ENCODE measurements at places on chromosomes 4 and X. TPM values are rescaled to one million over a fixed set of nuclear protein-coding genes. Genes with fewer than 3 reads are reported as not detected.
A peak's percentile ranks its signal among the peaks of the same experiment; 100 is the strongest.

- DNase-seq, result no peak
Observed at GRCh38 chr4:182885738-182886077, 31.5 kb downstream of the DCTD start.

DNA sequence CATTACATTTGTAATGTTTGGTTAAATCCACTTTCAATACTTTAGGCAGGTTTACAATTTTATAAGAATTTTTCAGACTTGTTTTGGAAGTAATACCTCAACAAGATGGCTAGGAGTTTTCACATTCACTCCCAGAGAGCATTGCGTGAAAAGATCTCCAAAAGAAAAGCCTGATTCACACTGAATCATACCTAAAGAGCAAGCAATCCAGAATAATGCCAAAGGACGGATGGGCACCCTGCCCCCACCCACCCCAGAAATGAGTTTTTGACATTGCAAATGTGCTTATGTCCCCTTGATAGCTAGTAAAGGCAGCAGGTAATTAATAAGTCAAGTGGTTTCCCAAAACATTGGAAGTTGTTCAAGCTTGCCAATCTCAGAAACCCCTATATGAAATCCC is 557.7 kb upstream of the TENM3 start:
- DNase-seq, result no peak

- peak; percentile 14 for DNase-seq
Observed at GRCh38 chrX:19990151-19990555, 708 bp downstream of the BCLAF3 start.

DNA sequence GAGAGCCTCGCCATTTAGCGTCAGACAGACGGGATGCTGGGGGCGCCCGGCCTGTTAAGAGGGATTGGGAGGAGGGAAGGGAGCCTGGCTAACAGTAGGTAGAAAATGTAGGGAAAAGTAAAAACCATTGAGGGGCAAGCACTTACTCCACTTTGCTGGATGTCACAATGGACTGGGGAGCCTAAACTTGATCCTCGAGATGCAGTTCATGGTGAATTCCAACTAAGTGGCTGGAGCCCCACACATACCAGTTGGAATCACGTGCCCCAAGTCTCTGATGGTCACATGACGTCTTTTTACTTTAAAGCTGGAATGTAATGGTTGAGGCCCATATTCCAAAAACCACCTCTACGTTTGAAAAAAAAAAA is 1.5 kb downstream of the PLS3 start:
- DNase-seq, result no peak

DNA sequence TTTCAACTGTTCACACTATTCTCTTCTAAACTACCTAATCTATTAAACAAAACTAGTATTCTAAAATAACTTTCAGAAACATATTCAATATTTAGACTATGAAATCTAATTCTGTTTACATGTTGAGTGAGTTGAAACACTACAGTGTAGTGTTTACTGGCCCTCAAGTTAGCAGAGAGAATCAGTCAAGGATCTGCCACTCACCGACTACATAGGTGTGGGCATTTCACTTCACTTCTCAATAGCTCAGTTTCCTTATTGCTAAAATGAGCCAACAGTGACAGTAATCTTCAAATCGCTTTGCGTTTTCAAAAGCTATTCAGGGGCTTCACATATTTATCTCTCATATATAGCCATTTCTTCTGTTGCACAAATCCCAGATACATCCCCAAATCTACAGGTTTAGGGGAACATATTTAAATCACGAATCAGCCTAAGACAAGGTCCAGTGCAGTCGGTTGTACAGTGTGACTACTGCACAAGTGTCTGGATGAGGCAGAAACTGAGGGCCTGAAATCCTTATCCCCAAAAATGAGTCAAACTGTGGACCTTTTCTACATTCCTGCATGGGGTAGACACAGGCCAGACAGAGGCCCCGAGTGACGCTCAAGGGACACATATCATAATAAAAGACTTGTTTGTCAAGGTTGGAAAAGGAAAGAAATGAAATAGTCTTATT is 129.8 kb downstream of the PPP3CA start:
- DNase-seq, result no peak

DNA sequence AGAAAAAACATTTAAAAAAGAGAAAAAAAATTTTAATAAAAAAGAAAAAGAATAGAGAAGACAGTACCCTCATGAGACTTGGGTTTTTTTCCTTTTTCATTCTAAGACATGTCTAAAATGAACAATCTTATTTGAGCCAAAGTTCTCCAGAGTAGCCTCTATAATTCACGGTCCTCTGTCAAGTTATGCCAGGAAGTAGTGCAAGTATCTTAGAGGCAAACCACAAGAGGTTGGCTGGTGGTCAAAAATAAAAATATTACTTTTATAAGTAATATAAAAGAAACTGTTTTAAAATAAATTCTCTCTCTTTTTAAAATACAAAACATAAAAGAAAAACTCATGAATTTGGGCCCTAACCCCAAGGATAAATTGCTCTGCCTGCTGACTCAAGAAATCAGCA is 26.5 kb downstream of the HNRNPDL start:
- DNase-seq, result no peak

DNA sequence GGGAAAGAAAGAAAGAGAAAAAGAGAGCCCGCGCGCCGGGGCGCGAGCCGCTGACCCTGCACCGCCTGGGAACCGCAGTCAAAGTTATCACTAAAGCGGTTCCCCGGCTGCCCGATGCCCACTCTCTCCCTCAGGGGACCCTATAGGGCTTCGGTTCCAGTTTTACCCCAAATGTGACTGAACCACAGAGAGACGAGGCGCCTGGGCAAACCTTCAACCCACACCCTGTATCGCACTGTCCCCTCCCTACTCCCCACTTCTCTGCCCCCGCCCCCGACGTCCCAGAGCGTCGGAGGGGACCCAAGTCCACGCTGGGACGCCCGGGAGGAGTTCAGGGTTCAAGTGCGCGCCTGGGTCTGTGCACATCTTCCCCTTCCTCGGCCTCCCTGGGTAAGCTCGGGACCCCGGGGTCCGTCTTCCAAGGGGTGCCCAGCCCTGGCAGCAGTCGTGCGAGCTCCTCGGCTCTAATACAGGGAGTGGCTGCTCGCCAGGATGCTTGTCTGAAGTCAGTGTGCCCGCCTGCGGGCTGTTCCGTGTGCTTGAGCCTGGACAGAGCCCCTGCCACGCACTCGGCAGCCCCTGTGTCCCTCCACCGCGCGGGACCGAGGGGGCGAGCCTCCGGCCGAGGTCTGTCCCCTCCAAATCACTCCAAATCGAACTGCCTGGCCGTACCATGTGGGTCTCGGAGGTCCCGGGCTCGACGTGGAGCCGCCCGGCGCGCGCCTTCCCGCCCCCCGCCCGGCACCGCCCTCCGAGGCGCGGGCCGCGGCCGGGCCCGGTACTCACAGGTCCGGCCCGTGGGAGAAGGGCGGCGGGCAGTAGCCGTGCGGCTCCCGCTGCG is 960 bp downstream of the TRPC3 start:
- peak; percentile 32 for DNase-seq

The HTR2C gene
- total RNA-seq, result not detected

DNA sequence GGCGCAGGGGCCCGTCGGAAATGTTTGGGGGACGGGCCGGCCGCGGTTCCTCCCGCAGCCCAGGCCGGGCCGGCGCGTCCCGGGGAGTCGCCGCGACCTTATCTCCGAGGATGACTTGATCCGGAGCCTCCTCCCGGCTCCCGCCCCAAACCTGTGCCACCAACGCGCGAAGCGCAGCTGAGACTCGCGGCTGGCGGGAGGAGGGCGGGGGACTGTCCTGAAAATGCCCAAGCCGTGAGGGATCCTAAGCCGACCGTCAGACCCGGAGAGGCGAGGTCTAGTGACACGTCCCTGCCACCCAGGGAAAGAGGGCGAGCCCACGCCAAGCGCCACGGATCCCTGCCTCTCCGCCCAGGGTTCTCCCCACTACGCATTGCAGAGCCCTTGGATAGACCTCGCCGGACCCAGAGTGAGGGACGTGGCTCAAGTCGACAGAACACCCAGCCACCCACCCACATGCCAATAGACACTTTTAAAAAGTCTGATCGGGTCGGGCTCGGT is 26.9 kb downstream of the UTP14A start:
- DNase-seq, result no peak
